ENCODE measurements at places on chromosomes 11 and 22. TPM values are rescaled to one million over a fixed set of nuclear protein-coding genes. Genes with fewer than 3 reads are reported as not detected.

TFIP11 gene
- total RNA-seq: 37.4 TPM

- H3K4me1 ChIP-seq: peaks cover 29% of the 10 kb centered on the region
- no peak overlapping the region for H3K27ac ChIP-seq
- no peak for DNase-seq
- H3K36me3 ChIP-seq: no peaks in the 10 kb centered on the region
- no peak overlapping the region for H3K4me3 ChIP-seq
Observed at GRCh38 chr11:61698173-61698948, 18.2 kb downstream of the DAGLA start.

GRCh38 chr11:35304386-35304775 lies 115.0 kb downstream of the SLC1A2 start:
- H3K36me3 ChIP-seq: no peaks in the 10 kb centered on the region
- peak; percentile 10 for DNase-seq
- peaks cover 20% of the 10 kb centered on the region for H3K4me1 ChIP-seq
- peak overlapping the region; percentile 7 for H3K27ac ChIP-seq
- no peak overlapping the region for H3K4me3 ChIP-seq

GRCh38 chr11:70220920-70221319 lies 17.8 kb downstream of the FADD start:
- H3K36me3 ChIP-seq: no peaks in the 10 kb centered on the region
- no peaks in the 10 kb centered on the region for H3K4me1 ChIP-seq
- peaks cover 6% of the 10 kb centered on the region for H3K27me3 ChIP-seq
- no peak overlapping the region for H3K27ac ChIP-seq

GRCh38 chr22:45548247-45548840 lies 45.7 kb downstream of the FBLN1 start:
- no peaks in the 10 kb centered on the region for H3K36me3 ChIP-seq
- H3K4me1 ChIP-seq: no peaks in the 10 kb centered on the region
- DNase-seq: no peak

- peaks cover 26% of the 10 kb centered on the region for H3K4me1 ChIP-seq
- no peak overlapping the region for H3K27ac ChIP-seq
- DNase-seq: peak; percentile 19
- peaks cover 10% of the 10 kb centered on the region for H3K27me3 ChIP-seq
Observed at GRCh38 chr11:59206635-59207034, 6.1 kb downstream of the MPEG1 start.

- peaks cover 7% of the 10 kb centered on the region for H3K4me1 ChIP-seq
- no peak overlapping the region for H3K27ac ChIP-seq
- peaks cover 50% of the 10 kb centered on the region for H3K27me3 ChIP-seq
Observed at GRCh38 chr11:45663486-45664375, 1.7 kb downstream of the CHST1 start.

FAT3 gene
- total RNA-seq: not detected

GRCh38 chr11:111634981-111635705 lies 32.9 kb downstream of the SIK2 start:
- H3K4me3 ChIP-seq: no peak overlapping the region
- DNase-seq: no peak
- peaks cover 37% of the 10 kb centered on the region for H3K4me1 ChIP-seq
- H3K27ac ChIP-seq: no peak overlapping the region
- H3K36me3 ChIP-seq: peaks cover 11% of the 10 kb centered on the region

NRGN gene
- 6.4 TPM for total RNA-seq

- no peak overlapping the region for H3K4me3 ChIP-seq
- peaks cover 18% of the 10 kb centered on the region for H3K36me3 ChIP-seq
- H3K27me3 ChIP-seq: no peaks in the 10 kb centered on the region
- no peak overlapping the region for H3K27ac ChIP-seq
Observed at GRCh38 chr11:117375960-117376359, 48.3 kb downstream of the CEP164 start.

DNA sequence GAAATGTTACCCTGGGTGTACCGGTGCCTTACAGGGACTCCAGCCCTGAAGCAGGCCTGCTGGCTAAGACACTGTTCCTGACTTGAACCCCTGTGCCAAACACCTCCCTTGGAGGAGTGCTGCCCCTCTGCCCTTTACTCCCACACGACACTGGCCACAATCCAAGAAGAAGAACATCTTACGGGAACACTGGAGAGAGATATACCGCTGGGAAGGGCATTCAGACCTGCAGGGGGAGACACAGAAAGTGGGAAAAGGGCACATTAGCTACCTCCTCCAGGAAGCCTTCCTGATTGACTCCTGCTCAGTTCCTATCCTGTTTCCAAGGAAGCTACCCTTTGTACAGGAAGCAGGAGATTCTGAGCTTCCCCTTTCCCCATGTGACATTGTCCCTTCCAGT lies 18.7 kb downstream of the TMPRSS13 start:
- H3K36me3 ChIP-seq: no peaks in the 10 kb centered on the region
- H3K27ac ChIP-seq: no peak overlapping the region

OR4D5 gene
- not detected for total RNA-seq

KRTAP5-9 gene
- total RNA-seq: not detected

GRCh38 chr22:47928631-47929030 lies 1166.2 kb downstream of the TBC1D22A start:
- H3K27me3 ChIP-seq: no peaks in the 10 kb centered on the region
- no peak overlapping the region for H3K27ac ChIP-seq
- no peaks in the 10 kb centered on the region for H3K36me3 ChIP-seq
- H3K4me3 ChIP-seq: no peak overlapping the region

CCND1 gene
- total RNA-seq: 3.3 TPM

GRCh38 chr22:32206774-32207758 lies 2.2 kb upstream of the RFPL2 start:
- peaks cover 11% of the 10 kb centered on the region for H3K4me1 ChIP-seq
- H3K27ac ChIP-seq: no peak overlapping the region
- H3K4me3 ChIP-seq: no peak overlapping the region
- peak; percentile 47 for DNase-seq
- H3K27me3 ChIP-seq: peaks cover 19% of the 10 kb centered on the region

RGL4 gene
- 16.7 TPM for total RNA-seq

- no peak overlapping the region for H3K4me3 ChIP-seq
- H3K4me1 ChIP-seq: peaks cover 19% of the 10 kb centered on the region
- peaks cover 52% of the 10 kb centered on the region for H3K36me3 ChIP-seq
- no peak for DNase-seq
- no peak overlapping the region for H3K27ac ChIP-seq
Observed at GRCh38 chr11:20474176-20474881, 86.8 kb downstream of the PRMT3 start.

- no peaks in the 10 kb centered on the region for H3K27me3 ChIP-seq
- no peak overlapping the region for H3K4me3 ChIP-seq
- H3K4me1 ChIP-seq: peaks cover 7% of the 10 kb centered on the region
Observed at GRCh38 chr11:44765026-44765595, 38.3 kb downstream of the TSPAN18 start.

DNA sequence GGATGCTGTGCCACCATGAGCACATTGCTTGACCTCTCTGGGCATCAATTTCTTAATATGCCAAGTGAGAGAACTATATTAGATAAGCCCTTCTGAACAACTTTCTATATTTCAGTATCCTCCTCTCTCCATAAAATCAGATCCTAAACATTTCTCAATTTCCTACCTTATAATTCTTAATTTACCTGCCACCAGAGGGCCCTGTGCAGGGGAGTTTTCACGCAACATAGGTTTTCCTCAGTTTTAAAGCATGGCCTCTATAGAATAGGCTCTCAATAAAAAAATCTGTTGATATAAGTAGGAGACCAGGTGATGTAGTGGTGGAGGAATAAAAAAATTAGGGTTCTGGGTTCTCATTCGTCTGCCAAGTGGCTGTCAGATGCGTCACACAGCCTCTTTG lies 83.7 kb upstream of the DBX1 start:
- peaks cover 2% of the 10 kb centered on the region for H3K36me3 ChIP-seq
- H3K4me3 ChIP-seq: no peak overlapping the region
- DNase-seq: no peak
- H3K27ac ChIP-seq: no peak overlapping the region

TMEM86A gene
- total RNA-seq: 0.11 TPM

- no peak overlapping the region for H3K4me3 ChIP-seq
- no peak overlapping the region for H3K27ac ChIP-seq
- no peaks in the 10 kb centered on the region for H3K4me1 ChIP-seq
- H3K36me3 ChIP-seq: no peaks in the 10 kb centered on the region
- DNase-seq: no peak
Observed at GRCh38 chr11:19536131-19536530, 176.5 kb upstream of the NAV2 start.

LRRC56 gene
- total RNA-seq: 0.67 TPM

MUC5AC gene
- total RNA-seq: not detected

- no peaks in the 10 kb centered on the region for H3K27me3 ChIP-seq
- no peak for DNase-seq
- H3K4me1 ChIP-seq: no peaks in the 10 kb centered on the region
- no peaks in the 10 kb centered on the region for H3K36me3 ChIP-seq
Observed at GRCh38 chr11:1783725-1784529, 20.2 kb upstream of the CTSD start.

GRCh38 chr11:65487467-65488272 lies 11.2 kb upstream of the MALAT1 start:
- no peaks in the 10 kb centered on the region for H3K27me3 ChIP-seq
- H3K4me1 ChIP-seq: peaks cover 40% of the 10 kb centered on the region
- H3K4me3 ChIP-seq: peak overlapping the region; percentile 0
- no peaks in the 10 kb centered on the region for H3K36me3 ChIP-seq

DNA sequence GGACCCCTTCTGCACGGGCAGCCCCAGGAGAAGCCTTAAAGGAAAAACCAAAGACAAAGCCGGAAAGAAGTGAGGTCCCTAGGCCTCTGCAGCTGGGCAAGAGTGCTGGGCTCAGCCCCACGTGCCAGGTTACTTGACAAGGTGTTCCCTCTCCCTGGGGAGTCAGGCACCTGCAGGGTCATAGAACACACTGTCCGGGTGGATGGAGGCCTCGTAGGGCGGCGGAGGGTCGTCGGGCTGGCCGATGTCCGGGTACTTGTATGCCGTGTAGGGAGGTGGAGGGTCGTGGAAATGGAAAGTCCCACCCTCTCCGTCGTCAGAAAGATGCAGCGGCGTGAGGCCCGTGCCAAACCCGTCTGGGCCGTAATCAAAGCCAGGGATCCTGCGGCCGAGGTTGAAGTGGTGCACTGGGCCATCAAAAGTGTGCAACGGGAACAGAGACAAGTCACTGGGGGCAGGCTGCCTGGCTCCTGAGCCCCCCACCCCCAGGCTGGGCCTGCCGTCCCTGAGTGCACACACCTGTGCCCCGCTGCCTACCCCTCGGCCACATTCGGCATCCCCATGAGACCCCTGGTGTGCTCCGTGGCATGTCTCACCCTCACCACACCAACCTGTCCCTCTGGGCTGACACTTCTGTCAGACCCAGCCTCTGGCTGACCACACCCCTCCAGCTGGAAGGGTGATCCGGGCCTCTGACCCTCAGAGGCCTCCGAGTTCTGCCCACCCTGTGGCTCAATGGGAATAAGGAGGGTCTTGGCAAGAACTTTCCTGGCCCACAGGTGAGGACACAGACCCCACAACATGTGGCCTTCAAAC lies 81.1 kb downstream of the DGCR2 start:
- no peak overlapping the region for H3K4me3 ChIP-seq
- H3K36me3 ChIP-seq: peaks cover 4% of the 10 kb centered on the region
- H3K27me3 ChIP-seq: no peaks in the 10 kb centered on the region
- no peaks in the 10 kb centered on the region for H3K4me1 ChIP-seq

- H3K36me3 ChIP-seq: no peaks in the 10 kb centered on the region
- DNase-seq: no peak
- H3K4me3 ChIP-seq: no peak overlapping the region
- peaks cover 12% of the 10 kb centered on the region for H3K27me3 ChIP-seq
- H3K4me1 ChIP-seq: no peaks in the 10 kb centered on the region
Observed at GRCh38 chr11:19628018-19628417, 84.6 kb upstream of the NAV2 start.

DNA sequence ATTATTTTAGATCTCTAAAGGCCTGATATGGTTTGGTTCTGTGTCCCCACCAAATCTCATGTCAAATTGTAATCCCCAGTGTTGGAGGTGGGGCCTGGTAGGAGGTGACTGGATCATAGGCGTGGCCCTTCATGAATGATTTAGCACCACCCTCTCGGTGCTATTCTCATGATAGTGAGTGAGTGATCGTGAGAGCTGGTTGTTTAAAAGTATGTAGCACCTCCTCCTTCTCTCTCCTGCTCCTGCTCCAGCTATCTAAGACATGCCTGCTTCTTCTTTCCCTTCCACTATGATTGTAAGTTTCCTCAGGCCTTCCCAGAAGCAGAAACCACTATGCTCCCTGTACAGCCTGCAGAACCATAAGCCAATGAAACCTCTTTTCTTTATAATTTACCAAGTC lies 114.1 kb downstream of the SERGEF start:
- no peak overlapping the region for H3K27ac ChIP-seq
- no peak overlapping the region for H3K4me3 ChIP-seq
- H3K27me3 ChIP-seq: no peaks in the 10 kb centered on the region
- peaks cover 4% of the 10 kb centered on the region for H3K36me3 ChIP-seq

DNA sequence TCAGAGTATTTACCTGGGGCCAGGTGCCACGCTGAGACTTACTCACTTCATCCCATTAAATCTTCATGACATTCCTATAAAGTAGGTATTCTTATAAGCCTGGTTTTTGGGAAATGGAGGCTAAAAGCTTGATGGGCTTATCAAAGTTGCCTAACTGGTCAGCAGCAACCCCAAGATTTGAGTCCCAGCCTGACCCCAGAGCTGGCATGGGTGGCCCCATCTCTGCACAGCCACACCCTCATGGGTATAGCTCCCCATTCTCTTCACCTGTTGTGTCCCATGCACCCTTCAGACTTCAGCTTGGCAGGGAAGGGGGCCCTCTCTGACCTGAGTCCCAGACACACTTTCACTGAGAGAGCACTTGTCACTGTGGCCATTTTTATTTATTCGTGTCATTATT lies 37.4 kb upstream of the TP53I11 start:
- H3K4me1 ChIP-seq: peaks cover 5% of the 10 kb centered on the region
- DNase-seq: no peak
- H3K36me3 ChIP-seq: no peaks in the 10 kb centered on the region

SLC7A4 gene
- not detected for total RNA-seq

GRCh38 chr11:130651066-130651855 lies 202.8 kb downstream of the ADAMTS15 start:
- H3K4me3 ChIP-seq: no peak overlapping the region
- DNase-seq: no peak
- H3K36me3 ChIP-seq: no peaks in the 10 kb centered on the region
- H3K27me3 ChIP-seq: no peaks in the 10 kb centered on the region
- no peak overlapping the region for H3K27ac ChIP-seq
- no peaks in the 10 kb centered on the region for H3K4me1 ChIP-seq

DNA sequence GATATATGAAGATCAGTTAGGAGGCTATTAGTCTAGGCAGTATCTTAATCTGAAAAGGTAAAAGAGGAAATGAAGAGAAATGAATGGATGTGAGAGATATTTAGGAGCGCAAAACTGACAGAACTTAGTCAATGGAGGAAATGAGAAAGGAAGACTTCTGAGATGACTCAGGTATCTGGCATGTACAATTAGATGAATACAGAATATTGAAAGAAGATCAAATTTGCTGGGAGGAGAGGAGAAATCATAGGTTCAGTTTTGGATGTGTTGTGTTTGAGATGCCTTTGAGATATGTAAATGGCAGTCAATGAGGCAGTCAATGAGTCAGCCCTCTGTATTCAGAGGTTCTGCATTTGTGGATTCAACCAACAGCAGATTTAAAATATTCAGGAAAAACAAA lies 42.9 kb upstream of the GAB2 start:
- H3K27me3 ChIP-seq: no peaks in the 10 kb centered on the region
- H3K4me3 ChIP-seq: no peak overlapping the region
- no peak for DNase-seq
- peaks cover 13% of the 10 kb centered on the region for H3K4me1 ChIP-seq
- H3K27ac ChIP-seq: no peak overlapping the region

- no peak for DNase-seq
- no peaks in the 10 kb centered on the region for H3K27me3 ChIP-seq
- no peak overlapping the region for H3K27ac ChIP-seq
Observed at GRCh38 chr11:65479184-65480145, 19.4 kb upstream of the MALAT1 start.

- no peak overlapping the region for H3K27ac ChIP-seq
- no peaks in the 10 kb centered on the region for H3K36me3 ChIP-seq
- no peak overlapping the region for H3K4me3 ChIP-seq
Observed at GRCh38 chr11:77104727-77105126, 2.1 kb downstream of the OMP start.

CLDN5 gene
- total RNA-seq: not detected

APOBEC3B gene
- total RNA-seq: 5.1 TPM
